ENCODE measurements at places on chromosomes 2 and 18.

GRCh38 chr2:213315168-213315876 lies 31.1 kb downstream of the SPAG16 start:
- no peak for DNase-seq

DNA sequence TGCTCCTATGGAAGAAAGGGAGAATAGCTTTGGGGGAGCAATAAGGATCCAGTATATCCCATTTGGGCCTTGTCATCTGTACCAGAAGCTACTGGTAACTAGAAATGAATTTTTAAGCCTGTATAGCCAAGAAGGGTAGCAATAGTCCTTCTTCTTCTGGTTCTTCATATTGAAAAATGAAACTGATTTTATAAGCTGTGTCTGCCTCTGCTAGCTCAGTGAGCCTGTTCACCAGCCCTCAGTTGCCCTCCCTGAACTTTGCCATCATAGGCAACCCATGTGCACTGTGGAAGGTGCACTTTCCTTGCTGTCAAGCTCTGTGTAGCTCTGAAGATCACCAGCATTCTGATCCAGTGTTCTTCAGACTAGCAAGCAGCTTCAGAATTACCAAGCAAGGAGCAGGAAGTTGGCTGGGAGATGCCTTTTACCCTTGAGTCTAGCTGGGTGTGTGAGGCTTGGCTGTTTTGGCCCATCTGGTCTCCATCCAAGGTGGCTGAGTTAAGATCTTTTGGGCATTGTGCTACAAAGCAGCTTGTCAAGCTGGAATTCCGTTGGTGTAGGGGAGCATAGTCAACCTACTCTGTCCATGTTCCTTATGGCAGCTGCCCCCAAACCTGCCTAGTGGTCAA lies 55.8 kb upstream of the MGAT5 start:
- DNase-seq, result no peak

DNA sequence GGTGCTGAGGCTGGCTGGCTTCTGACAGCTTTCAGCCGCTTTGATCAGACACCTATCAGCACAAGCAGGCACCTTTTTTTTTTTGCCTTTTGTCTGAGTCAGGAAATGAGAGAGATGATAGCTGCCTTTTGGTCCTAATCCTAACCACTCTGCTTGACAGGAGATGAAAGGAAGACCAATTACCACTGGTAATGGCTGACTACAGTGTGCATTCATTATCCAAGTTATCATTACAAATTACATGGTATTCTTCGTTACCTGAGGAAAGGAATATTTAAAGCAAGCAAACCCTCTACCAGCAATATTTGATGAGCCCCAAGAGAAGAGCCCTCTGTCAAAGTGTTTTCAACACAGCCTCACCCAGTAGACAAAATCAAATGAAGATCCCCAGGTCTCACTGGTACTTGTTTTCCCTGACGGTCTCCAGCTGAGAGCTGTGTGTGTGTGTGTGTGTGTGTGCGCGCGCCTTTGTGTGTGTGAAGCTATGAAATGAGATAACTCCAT lies 925.7 kb downstream of the DCDC2C start:
- DNase-seq, result no peak

- DNase-seq, result no peak
Observed at GRCh38 chr2:232982926-232983668, 30.0 kb downstream of the NGEF start.

- DNase-seq, result no peak
Observed at GRCh38 chr2:132651115-132652045, 18.6 kb downstream of the LYPD1 start.

GRCh38 chr2:96984300-96984699 lies 2.1 kb downstream of the FAM178B start:
- DNase-seq, result no peak

- DNase-seq, result no peak
Observed at GRCh38 chr2:38095996-38096861, 20.3 kb upstream of the CYP1B1 start.

GRCh38 chr2:159797543-159798375 lies at the start of gene CD302:
TSS of gene CD302 (minus strand) at chr2:159798208. CDS start at chr2:159798198, 10 bp downstream.
- peak; percentile 67 for DNase-seq

- DNase-seq, result no peak
Observed at GRCh38 chr2:46047290-46047689, 249.9 kb upstream of the EPAS1 start.

DNA sequence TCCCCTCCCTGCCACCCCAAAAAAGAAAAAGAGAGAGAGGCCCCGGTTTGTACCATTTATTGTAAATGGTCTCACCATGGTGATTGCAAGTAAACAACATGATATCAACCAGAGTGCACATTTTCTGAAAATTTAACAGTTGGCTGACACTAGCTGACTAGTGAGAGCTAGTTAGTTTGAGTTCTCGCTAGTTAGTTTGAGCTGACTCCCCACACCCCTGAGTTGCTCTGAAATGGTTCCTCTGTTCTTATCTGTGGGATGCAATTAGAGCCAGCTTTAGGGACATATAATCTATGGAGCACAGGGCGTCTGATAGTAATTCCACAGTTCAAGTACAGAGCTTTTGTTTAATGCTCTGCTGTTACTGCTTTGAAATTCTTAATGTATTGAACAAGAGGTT lies 13.1 kb downstream of the CASP10 start:
- no peak for DNase-seq

- no peak for DNase-seq
Observed at GRCh38 chr2:80322958-80323357, 18.4 kb upstream of the LRRTM1 start.

DNA sequence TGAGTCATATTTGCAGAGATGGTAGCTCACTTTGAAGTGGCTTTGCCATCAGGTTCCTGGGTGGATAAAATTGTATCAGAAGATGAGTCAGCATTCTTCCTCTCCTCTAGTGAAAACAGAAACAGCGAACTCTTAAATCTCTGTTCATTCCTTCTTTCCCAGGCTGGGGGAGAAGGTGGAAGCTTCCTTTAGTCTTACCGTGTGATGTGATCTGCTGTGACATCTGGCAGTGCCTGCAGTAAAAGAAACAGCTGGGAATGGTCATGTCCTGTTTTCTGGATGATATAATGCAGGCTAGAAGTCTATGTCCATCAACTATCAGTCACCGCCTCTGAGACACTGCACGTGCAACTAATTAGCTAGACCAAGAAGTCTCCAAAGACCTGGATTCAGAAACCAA lies 171.6 kb downstream of the VAPA start:
- no peak for DNase-seq

DNA sequence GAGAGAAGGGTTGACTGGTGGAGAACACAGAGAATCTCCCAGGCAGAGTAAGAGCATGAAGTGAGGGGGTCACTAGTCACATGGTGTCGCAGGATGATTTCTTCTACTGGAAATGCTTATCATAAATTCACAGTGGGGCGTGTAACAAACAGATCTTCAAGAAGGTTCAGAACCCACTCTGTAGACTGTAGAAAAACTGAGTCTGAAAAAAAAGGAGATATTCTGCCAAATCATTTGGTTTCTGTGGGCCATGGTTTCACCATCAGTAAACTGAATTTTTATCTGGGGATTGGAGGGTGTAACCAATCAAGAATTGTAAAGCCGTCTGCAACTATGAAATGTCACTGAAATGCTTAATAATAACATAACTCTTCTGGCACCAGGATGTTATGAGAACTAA lies 15.0 kb downstream of the TPGS2 start:
- DNase-seq, result no peak

- DNase-seq, result no peak
Observed at GRCh38 chr2:147439986-147440385, 404.8 kb upstream of the ACVR2A start.

All from C1 segment of cervical spinal cord (tissue), 14 donors.